Spleen (tissue), 13 donors: ENCODE measurements at places on chromosomes 4 and X. TPM values are rescaled to one million over a fixed set of nuclear protein-coding genes. Genes with fewer than 3 reads are reported as not detected.

DNA sequence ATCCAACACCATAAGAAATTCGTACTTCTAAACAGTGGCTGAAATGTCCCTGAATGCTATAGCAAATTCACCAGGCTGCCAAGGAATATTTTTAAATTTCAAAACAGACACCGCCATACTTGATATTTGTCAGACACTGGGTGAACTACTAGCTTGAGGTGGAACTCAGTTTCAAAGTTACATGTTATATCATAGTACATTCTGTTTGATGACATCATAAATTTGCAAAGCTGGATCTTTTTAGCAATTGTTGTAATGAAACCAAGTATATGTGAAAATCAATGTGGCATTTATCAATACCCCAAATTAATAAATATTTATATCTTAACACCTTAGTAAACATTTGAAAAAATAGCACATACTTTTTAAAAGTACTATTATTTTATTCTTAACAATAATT, 14.2 kb downstream of the ART3 start:
- no peak for DNase-seq

DNA sequence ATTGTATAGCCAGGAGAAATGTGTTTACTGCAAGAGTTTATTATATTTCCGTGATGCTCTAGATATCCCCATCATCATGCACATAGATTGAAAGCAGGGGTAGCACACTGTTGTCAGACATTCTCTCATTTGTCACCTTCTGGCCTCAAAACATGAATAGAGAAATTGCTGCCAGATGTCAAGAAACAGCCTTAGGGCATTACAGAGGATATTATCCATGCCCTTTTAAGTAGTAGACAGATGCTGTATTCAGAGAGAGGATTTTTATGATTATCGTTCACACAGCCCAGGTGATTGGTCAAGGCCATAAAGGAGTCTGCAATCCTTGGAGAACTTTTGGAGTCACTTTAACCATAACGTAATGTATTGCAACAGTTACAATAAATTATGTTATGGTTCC, 1961.5 kb upstream of the TENM3 start:
- DNase-seq, result no peak

DNA sequence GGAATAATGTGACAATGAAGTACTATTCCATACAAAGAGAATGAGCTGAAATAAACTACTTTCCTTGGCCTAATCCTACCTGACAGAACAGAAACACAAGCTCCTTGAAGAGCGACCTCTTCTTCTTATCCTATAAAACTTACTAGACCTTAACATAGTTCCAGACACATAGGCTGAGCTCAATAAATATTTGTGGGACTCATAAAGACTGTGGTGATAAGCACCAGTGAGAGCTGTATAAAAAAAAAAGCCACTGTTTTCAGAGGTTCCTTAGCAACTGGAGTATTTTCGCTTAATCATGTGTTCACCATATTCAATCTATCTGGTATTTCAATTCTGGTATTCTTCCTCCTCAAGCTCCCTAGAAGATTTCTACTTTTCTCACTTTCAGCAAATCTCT, 1129.6 kb downstream of the STPG2 start:
- no peak for DNase-seq

DNA sequence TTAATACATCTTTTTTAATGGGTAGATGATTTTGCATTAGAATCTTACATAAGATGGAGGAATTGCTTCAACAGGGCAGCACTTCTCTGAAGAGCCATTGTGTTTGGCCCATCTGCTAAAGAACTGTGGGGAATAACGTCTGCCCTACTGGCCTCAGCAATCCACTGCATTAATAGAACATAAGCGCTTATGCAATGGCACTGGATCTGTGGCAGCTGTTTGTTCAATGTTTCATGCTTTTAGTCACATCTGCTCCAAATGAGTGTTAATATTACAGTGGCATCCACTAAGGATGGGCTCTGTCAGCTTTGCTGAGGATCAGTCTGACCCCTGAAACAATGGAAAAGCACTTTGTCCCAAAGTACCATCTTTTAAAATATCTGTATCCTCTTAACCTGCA, 279.0 kb upstream of the GK2 start:
- no peak for DNase-seq

GRCh38 chrX:148610328-148610698, 109.9 kb downstream of the AFF2 start:
- no peak for DNase-seq

DNA sequence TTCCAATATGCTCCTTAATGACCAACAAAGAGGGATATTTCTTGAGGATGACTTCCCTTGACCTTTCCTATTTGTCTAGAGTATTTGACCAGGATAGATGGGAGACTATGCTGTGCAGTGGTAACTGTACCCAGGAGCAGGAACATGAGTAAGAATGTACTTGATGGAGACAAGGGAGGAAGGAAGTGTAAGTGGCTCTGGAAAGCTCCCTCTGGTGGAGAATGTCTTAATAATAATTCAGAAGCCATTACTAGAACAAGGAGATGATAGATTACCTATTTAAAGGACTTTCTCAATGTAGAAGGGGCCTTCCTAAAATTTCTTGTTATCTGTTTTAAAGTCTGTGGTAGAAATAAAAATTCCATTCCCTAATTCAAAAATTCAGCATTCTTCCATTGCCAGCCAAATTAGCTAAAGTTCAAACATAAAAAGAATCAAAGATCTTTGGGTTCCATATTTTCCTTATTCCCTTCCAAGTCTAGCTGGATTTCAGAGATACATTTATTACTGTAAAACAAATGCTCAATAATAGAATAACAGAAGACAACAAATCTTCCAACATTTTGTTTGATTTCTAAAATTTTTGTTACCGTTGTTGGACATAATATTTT, 83.8 kb downstream of the GRID2 start:
- DNase-seq, result no peak

The CXXC4 gene
- 0.19 TPM for polyA plus RNA-seq

The REELD1 gene
- 1.1 TPM for polyA plus RNA-seq

The ARSD gene
- polyA plus RNA-seq, result 2.8 TPM
